ENCODE measurements at places on chromosomes 16 and 17.

DNA sequence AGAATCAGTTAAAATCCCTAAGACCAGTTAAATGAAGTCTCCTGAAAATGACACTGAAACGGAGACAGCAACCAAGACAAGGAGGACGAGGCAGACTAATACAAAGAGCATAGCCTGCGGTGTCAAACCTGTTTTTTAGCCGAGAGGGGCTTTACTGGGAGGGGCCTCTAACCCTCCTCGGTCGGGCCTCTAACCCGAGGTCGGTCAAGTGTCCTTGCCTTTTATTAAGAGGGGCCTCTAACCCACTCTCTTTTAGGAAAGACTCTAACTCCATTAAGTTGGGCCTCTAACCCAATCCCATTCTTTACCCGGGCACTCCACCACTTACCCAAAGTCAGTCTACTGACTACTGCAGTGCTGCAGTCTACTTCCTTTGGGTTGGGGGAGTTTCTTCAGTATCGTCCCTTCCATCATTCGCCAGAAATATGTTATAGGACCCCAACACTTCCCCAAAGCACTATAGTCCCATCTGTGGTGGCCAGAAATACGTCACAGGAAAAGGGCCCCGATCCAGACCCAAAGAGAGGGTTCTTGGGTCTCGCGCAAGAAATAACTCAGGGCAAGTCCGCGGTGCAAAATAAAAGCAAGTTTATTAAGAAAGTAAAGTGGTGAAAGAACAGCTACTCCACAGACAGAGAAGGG is 39.2 kb upstream of the ARL4D start:
- DNase-seq, result no peak

DNA sequence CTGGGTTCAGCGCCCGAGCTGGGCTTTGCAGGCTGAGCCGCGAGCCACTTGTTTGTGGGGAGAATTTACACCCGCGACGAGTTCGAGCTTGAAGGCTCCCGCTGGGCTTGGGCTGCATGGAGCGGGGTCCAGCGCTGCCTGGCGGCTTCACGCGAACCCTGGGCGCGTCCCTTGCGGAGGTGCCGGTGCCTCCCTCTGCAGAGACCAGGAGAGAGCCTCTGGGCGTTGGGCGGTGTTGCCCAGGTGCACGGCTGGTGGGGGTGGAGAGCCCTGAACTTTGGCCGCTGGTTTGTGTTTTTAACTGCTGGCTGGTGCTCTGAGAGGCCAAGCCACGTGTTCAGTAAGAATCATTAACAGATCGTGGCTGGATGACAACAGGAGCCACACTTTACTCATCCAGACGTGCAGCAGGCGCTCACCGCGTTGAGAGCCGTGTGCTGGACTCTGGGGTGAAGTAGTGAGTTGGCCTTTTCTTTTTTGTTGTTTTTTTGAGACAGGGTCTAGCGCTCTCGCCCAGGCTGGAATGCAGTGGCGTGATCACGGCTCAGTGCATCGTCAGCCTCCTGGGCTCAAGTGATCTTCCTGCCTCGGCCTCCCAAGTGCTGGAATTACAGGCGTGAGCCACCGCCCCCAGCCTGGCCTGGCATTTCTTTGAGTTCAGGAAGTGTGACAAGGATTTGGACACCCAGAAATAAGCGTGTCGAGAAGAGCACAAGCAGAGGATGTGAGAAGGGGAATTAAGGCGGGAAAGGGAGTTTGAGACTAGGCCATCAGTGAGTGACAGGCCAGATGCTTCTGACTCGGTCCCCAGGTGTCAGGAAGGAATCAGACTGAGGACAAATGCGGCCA is 827 bp downstream of the CDK10 start:
- no peak for DNase-seq

GRCh38 chr17:61927208-61928100 is at the start of gene INTS2:
INTS2 (minus strand) TSS chr17:61927982; CDS start chr17:61926644, 1,338 bp downstream.
- DNase-seq, result peak; percentile 99

DNA sequence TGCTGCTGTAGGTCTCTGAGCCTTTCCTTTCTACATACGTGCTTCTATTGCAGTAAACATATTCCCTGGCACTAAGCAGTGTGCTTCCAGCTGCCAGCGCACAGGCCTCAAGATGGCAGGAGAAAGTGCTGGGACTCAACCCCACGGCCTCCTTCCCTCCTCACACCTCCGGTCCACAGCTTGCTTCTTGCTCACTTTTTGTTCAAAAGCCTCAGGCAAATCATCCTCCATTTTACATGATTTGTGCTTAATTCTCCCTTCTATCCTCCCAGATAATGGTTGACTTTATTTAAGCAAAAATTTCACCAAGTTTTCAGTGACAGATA is 5.4 kb downstream of the CDK5R1 start:
- no peak for DNase-seq

DNA sequence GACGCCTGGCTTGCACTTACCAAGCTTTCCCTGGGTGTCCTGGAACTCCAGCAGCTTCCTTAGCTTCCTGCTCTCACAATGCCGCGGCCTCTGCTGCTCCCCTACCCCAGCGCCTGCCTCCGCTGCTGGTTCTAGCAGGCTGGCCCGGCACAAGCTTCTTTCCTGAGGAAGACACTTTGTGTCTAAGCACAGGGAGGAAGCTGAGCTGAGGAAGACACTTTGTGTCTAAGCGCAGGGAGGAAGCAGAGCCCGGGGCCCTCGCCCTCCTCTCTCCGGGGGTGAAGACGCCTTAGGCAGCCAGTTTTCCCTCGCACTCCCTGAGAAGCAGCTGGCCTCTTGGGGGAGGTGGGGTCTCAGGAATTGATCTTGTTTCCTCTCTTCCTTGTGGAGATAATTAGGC is 64.9 kb downstream of the PLD6 start:
- no peak for DNase-seq

DNA sequence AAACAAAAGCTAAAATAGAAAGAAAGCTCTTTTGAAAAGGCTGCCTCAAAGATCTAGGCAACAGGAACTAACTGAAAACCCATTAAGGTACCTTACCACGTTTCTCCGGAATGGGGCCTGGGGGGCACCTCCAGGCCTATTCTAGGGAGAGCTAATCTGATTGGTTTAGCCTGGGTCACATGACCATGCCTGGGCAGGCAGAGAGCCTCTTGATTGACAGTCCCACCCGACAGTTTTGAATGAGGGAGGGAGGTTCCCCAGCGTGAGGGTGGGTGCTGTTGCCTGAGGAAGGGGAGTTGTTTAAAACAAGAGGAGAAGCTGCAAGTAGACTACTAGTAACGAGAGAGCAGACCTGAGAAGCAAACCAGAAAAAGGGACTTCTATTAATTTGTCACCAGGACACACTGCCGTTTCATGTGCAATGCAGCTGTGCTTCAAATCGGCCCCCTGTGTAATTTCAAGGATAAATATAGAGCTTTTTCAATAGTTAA is 143.4 kb upstream of the HS3ST2 start:
- peak; percentile 68 for DNase-seq

- DNase-seq, result peak; percentile 77
Measured at GRCh38 chr17:78986649-78987328, 7.1 kb upstream of the LGALS3BP start.

DNA sequence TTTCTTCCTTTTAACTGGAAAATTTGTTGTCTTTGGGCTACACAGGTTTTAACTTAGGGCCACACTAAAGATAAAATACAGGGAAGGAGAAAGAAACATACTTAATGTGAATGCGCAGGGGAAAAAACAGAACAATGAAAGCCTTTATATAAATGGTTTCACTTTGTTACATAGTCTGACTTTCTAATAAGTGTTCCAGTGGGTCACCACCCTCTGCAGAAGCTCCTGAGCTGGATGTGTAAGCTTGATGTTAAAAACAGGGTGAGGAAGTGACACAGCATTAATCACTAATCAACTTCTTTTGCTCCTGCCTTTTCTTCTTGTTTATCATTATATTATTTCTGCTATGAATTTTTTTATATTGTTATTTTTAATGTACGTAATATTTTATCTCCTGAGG is 445.6 kb upstream of the CA10 start:
- DNase-seq, result no peak

GRCh38 chr16:8674413-8675022 is at the start of gene ABAT:
ABAT (plus strand) TSS chr16:8674617; CDS start chr16:8735740, 61,123 bp downstream.
- DNase-seq, result peak; percentile 93

DNA sequence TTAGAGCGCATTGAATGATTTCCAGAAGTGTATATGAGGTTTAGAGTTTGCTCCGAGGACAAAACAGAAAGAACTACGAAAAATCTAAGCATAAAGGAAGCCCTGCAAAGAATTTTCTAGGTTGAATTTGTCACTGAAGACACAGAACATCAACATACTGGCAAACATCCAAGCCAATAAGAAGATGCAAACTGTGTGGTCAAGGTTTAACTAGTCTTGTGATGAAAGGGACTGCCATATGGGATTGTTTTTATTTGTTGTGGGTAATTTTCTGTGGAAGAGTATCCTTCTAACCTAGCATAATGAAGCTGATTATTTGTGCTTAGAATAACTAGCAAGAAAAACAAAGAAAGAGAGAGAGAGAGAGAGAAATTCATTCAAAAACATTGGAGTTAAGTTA is 492.0 kb upstream of the ERCC4 start:
- no peak for DNase-seq

DNA sequence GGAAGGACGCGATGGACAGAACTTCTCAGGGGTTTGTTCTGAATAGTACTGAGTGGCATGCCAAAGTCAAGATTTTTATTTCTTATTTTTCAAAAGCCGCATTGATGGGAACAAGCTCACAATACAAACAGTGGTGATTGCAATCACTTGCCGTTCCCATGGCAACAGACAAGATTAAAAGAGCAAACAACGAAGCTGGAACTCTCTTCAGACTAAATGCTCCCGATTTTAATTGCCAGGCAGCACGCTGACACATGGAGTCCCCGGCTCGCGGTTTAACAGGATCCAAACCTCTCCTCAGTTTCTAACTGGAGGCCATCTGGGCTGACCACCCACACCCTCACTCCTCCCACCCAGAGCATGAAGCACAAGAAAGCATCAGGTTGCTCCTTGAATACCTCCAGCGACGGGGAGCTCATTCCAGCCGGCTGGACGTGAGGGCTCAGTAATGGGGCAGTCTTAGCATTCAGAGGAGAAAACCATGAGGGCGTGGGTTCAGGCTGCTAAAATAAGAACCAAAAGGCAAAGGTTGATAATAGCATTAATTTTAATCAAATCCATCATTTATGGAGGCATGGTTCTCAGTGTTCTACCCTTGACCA is 41.5 kb downstream of the AIPL1 start:
- no peak for DNase-seq

- DNase-seq, result no peak
Measured at GRCh38 chr17:8142887-8143580, 9.2 kb downstream of the PER1 start.

DNA sequence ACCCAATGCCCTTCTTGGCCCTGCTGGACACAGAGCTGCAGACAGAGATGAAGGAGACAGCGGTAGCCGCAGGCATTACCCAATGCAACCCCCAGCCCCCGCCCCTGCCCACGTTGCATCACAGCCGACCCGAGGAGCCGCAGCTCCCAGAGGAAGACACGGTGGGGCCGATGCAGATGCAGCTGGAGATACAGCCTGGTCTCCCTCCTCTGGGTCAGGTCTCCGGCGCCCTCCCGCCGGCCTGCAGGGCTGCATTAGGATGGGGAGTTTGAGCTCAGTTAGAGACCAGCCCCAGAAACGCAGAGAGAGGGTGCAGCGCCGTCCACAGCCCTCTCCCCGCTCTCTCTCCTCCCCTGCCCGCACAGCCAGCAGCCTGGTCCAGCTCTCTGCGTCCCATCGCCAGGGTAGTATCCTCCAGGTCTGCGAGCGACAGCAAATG is 19.4 kb upstream of the UBE2I start:
- DNase-seq, result no peak

DNA sequence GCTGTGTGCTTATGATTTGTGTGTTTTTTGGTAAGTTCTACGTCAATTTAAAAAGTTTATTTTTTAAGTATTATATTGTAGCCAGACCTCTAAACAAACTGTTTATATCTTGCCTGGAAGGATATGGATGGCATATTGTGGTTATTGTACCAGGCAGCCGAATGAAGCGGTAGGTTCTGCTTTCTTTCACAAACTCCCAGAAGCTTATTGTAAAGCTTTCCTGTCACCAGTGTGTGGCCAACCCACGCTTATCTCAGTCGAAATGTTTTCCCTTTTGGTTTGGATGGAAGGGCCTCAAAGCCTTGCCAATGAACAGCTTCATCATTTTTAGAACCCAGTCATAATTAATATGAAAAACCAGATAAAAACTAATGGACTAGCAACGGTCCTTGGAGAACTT is 53.1 kb downstream of the CYB5B start:
- DNase-seq, result no peak

GRCh38 chr16:86455116-86455515 is 55.2 kb upstream of the FOXF1 start:
- DNase-seq, result peak; percentile 55

- peak; percentile 7 for DNase-seq
Measured at GRCh38 chr17:62995377-62995885, 29.4 kb downstream of the TANC2 start.

DNA sequence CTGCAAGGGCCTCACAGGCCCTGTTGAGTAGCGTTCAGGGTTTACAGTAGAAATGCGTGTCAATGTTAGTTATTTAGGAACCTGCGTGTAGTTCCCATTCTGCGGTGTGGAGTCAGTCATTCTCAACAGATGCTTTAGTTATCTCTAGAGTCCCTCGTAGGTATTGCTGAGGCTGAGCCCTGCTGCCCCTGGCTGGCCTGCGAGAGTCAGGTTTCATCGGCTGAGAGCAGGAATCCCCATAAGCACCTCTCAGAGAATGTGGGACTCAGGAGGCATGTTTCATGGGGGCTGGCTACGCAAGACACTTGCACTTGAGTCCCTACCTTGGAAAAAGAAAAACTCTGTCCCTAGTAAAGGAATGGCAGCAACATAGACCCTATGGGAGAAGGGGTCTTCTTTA is 347.5 kb upstream of the ASIC2 start:
- DNase-seq, result no peak

- DNase-seq, result no peak
Measured at GRCh38 chr16:58176608-58177352, 21.1 kb downstream of the CSNK2A2 start.

GRCh38 chr17:6997171-6997570 is 1.3 kb downstream of the ALOX12 start:
- DNase-seq, result no peak

GRCh38 chr16:23842137-23842600 is 6.4 kb downstream of the PRKCB start:
- no peak for DNase-seq

DNA sequence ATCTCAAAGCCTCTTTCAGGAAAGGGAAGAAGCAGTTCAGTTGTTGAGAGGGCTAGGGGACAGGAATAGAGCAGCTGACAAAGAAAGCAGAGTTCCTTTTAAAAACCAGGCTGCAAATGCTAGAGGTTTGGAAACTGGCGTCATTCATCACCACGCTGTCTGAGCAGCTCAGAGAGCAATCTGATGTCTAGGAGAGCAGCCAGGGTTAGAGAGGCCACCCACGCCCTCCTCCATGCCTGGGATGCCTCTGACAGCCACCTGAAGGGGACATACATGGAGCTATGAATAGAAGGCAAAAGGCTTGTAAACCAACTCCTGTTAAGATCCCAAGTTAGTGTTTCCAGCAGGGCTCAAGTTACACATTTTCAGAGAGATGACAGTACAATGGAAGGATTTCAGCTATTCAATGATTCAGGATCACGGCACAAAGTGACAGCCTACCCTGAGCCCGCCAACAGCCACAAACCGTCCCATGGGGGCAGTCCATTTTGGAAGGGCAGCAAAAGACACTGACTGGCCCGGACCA is 12.4 kb downstream of the RAB5C start:
- DNase-seq, result peak; percentile 60

- peak; percentile 48 for DNase-seq
Measured at GRCh38 chr16:28285649-28286048, 6.7 kb upstream of the SBK1 start.
